ENCODE measurements at places on chromosomes 2 and 18.

GRCh38 chr2:165114346-165114939 lies 89.4 kb downstream of the SCN3A start:
- peak; percentile 0 for DNase-seq

DNA sequence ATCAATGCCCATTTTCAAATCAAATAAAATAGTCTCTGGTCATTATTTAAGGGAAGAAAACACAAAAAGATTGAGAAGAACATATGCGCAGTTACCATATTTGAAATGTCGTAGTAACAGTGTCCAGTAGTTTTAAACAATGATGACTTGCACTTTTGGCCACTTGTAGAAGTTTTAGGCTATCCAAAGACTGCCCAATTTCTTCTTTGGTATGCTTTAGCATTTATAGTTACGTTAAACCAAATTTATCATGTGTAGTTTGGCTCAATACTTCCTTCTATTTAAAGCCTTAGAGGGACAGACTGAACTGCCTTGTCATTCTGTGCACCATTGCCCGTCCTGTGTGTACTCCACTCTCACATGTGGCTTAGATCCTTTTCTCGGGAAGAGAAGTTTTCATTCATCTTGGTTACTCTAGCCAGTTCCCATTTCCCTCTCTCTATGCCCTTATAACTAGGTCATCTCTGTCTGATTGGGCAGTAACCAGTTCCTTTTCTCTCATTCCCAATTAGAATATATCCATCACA lies 84.8 kb upstream of the TTN start:
- DNase-seq, result no peak

DNA sequence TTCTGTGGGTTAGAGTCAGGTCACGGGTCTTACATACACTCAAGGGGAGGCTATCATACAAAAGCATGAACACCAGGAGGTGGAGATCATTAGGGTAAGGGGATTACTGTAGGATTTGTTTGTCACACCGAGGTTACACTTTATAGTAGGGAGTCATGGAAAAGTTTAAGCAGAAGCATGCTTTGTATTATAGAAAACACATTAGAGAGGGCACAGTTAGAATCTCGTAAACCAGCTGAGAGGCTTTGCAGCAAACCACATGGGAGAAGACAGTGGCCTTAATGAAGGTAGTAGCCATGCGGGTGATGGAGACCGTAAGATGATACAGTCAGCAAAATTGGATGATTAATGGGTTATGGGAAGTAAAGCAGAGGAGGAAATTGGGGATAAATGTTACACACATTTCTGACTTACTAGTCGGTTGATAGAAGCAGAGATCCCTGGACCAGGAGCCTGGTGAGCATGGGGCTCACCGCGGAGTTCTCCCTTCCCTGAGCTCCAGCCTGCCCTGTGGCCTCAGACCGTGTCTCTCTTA lies 75.6 kb downstream of the MAPRE2 start:
- DNase-seq, result no peak

DNA sequence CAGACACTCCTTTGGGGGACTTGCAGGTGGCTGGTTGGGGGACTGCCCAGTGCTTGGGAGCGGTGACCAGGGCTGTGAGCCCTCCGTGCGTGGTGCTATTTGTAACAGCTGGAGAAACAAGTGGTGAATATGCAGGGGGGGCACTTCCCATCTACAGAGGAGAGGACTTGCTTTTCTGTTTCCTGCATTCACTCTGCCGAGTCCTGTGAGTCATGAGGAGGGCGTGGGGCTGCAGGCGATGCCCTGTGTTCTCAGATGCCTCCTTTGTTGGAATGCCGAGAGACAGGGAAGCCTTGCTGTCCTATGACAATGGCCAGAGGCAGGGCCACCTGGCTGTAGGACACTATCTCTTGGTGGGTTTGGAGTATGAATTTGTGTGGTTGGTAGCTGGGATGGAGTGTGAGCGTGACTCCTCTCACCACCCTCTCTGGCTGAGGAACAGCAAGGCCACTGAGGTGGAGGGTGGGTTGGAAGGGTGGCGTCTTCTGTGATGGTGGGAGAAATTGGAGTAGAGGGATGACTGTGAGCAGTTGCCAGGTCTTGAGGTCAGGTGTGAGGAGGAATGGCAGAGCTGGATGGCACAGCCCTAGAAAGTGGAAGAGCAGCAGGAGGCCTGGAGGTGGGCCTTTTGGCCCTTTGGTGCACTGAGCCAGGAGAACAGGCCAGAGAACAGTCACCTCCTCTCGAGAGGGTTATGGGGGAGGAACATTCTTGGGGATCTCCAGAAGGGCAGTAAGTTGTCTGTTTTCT lies 24.3 kb downstream of the FHOD3 start:
- DNase-seq, result peak; percentile 68

- DNase-seq, result no peak
Measured at GRCh38 chr2:11833601-11834000, 87.2 kb downstream of the LPIN1 start.

GRCh38 chr2:236535024-236535423 lies 34.6 kb upstream of the ACKR3 start:
- DNase-seq, result no peak

DNA sequence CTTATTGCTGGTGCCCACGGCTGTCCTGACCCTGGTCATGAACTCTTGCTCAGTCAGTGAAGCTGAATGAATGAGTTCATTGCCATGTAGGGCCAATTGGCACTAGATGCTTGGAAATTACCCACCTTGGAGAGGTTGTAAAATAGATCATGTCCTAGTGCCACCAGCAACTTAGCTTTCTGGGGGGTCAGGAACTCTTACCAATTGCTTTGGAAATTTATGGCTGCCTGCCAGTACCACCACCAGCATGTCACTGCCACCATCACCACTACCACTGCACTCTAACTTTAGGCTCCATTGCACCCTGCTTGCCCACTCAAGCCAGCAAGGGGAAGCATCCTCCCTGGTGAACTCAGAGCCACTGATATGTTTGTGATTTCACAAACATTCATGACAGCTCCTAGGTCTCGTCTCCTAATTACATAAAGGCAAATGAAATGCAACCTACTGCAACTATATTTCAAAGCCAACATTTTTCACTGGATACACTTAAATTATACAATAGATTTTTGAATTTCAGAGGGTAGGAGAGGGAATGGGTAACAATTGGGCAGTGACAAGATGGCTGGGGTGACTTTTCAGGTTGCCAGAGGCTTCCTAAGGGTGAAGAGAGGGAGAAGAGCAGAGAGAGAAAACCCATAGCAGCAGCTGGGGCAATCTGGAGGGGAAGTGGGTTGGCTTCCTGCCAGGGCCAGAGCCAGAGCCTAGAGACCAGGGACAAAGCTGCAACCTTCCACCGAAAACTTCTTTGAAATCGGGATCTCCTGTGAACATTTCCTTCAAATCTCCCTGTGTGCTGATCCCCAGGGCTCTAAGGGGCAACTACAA lies 3.5 kb upstream of the EMILIN1 start:
- no peak for DNase-seq

DNA sequence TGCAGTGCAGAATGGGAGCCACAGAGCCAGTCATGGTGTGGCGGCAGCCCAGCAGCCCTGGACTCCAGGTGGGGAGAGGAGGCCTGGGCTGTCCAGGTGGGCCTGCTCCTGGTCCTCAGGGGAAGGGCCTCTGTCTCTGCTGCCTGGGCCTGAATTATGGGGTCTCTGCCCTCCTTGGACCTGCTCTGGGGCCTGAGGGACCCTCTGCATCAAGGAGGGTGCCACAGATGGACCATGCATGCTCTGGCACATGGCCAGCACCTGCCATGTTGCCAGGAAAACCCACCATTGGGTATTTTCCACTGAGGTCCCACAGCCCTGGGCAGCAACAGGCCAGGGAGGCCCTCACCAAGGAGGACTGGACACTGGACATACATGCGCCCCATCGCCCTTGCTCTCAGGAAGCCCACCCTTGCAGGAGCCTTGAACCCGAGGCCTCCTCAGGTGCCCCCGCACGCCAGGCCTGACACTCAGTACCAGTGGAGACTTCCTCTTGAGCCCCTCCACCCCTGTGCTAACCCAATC lies 107.1 kb downstream of the NDUFA10 start:
- DNase-seq, result no peak

DNA sequence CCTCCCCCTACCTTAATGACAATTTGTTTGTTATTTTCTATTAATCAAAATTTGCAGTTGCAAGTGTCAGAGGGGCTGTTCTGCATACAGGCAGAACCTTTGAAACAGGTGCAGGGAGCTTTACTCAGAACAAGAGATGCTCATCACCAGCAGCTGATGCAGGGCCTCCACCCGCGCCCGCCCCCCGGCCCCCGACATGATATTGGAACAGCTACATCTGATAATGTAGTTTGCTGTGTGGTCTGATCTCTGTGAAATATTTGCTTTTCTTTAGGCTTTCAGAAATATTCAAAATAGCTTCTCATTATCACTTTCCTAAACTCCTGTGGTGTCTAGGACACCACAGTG lies 130.0 kb downstream of the PRKCE start:
- no peak for DNase-seq

- no peak for DNase-seq
Measured at GRCh38 chr2:95278637-95279225, 4.5 kb downstream of the PROM2 start.

GRCh38 chr18:48364146-48364545 lies 45.0 kb downstream of the ZBTB7C start:
- no peak for DNase-seq

DNA sequence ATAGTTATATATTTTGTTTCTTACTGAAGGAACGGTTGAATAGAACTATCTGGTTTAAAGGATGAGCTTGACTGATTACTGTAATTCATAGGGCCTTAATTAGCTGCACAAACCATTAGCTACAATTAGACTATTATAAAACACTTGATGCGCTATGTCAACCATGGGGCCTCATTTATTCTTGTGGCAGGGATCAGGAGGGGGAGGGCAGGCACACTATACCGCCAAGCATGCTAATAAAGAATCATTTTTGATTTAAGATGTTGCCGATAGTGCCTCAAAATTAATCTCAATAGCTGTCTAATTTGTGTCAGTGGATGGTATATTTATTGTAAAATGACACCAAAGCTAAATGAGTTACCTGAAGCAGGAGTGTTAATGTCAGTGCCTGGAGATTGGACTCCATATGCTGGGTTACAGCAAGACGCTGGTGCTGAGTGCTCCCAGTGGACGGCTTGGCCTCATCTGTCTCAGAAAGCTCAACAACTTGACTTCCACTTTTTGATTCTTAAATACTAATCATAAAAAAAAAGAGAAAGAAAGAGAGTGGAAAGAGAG lies 1007.0 kb upstream of the CELF4 start:
- no peak for DNase-seq

DNA sequence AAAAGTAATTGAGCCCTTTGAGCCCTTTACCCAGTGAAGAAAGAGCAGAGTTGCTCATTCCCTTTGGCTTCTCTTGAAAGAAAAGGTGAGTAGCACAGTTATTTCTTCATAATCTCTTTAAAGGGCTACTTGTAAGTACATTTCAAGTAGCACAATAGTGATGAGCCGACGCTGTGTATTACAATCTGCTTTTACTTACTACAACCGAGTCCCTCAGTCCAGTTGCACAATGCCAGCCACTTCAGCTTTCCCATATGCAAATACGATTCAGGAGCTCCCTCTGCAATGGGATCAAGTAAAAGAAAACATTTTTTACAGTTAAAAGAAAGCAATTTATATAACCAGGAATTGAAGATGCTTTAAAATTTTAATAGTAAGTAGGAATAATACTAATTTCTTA lies 868.5 kb downstream of the RNF144A start:
- DNase-seq, result no peak

DNA sequence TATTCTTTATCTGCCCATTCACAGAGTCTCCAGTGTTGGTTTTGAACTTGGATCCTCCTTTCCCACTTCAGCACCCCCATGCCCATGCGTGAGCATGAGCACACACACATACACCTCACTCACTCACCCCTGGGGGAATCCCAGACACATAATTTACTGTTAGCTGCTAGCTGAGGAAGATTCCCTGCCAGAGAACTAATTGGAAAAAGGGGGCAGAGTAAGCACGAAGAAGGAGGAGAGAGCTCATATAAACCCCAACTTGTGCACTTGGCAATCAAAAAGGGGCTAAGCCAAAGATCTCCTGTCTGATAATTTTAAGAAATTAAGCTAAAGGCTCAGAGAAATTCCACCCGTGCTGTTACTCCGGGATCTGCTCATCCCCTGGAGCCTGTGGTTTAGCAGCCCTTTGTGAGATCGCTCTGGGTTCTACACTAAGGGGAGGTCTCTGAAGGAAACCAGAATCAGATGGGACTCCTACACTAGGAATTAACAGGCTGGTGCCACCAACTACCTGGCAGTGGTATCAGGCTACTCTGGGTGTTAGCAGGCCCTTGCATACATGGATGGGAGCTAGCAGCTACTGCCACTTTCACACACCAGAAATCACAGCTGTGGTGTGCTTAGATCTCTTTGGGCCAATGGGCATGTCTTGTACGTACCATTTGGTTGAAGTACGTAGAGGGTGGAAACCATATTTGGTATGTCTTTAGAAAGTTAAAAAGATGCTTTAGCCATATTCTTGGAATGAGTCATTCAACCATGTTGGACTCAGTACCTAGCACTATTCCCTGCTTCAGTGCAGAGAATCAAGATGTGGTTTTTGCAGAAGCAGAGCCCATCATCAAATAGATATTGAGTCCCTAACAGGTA lies 95.6 kb upstream of the SLC14A2 start:
- DNase-seq, result no peak

DNA sequence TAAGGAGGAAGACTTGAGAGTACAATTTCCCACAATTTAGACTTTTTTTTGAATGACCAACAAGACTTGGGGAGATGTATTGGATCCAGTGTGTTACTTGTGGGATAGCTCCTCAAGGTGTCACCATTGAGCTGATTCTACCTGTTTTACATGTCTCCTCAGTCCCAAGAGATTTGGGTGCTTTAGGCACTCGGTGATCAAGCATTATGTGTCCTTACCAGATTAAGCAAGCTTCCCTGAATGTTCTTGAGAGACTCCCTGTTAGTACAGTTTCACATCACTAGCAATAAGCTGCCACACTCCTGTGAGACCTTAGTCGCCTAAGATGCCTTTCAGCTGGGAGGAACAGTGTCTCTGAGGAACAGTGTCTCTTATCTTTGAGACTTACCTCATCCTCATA lies 384.3 kb upstream of the SYT4 start:
- peak; percentile 40 for DNase-seq

- DNase-seq, result no peak
Measured at GRCh38 chr2:46248171-46248570, 49.0 kb upstream of the EPAS1 start.

- DNase-seq, result no peak
Measured at GRCh38 chr2:148794558-148794957, 80.5 kb upstream of the KIF5C start.

DNA sequence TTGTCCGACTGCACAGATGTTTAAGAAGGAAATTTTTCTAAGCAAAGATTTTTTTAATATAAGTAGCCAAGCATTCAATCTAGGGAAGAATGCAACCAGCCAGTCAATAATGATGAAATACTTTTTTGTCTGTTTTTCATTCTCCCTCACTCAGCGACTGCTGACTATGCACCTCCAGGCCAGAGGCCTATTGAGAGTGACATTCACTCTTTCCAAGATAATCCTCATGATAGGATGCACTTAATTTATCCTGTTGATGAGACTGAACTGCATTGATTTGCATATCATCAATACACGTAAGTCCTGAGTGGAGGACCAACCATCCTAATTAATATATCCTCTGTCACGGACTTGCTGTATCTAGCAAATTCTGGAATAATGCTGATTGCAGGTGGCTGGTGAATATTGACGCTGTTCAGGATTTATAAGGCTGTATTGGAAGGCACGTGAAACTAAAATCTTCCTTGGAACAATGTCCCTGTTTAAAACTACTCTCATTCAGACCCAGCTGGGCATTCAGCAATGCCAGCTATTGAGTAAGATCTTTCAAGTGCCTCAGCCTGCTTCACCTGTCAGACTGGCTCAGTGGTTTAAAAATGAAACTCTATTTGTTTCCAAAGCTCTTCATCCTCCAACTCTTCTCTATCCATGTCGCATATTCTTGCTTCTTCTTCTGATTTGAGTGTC lies 142.2 kb downstream of the MAP2 start:
- DNase-seq, result peak; percentile 1

- DNase-seq, result no peak
Measured at GRCh38 chr2:144490017-144490416, 29.9 kb downstream of the ZEB2 start.

All from PC-9 (cell line).